T-helper 17 cell (primary cell): ENCODE measurements at places on chromosomes 12 and 14.

DNA sequence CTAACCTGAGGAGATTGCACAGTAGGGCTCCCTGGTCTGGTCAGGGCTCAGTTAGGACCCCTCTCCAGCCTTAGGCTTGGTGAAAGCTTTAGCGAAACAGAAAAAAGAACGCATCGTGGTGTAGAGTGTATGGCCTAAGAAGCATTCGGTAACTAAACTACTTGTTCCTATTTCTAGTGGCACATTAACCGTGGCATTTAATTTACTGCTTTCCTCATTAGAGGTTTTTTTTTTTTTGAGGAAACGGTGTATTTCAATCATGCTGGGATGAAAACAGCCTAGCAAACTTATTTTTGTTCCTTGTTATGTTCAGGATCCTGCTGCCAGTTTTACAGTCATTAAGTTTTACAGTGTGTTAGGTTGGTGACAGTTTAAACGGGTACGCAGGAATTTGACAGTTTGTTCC, 518 bp upstream of the OSBPL8 start:
- DNase-seq: no peak

DNA sequence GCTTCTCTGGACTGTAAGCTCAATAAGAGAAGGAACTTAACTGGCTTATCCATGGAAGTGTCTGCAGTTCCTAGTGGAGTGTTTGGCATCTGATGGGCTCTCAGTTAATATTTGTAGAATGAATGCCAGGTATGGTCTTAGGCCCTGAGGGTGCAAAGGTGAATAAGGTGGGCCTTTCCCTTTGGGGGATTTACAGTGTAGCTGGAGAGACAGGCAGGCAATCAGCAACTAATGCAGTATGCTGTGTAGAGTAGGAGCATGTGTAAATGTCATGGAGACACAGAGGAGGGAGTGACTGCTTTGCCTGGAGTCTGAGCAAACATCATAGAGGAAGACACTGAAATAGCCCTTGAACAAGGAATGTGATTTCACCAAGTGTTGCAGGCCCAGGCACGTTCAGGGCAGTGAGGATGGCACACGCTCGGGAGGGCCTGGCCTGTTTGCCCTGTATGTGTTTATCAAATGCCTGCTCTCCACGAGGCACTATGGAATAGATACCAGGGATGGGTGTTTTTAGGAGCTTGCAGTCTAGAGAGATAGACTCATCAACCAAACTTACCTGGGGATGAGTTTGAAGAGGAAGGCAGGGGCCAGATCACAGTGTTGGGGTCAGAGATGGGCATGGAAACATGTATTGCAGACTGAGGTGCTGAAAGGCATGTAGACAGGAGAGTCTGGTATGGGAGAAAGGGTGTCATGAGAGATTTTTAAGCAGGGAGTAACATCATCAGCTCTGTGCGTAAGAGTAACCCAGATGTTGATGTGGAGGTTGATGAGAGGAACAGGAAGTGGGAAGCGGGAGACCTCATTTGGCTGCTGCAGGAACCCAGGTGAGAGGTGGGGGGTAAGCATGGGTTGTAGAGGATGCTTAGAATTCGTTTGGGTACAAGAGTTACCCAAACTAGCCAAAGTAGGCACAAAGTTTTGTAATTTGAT, 54.1 kb downstream of the PLXNC1 start:
- no peak for DNase-seq

DNA sequence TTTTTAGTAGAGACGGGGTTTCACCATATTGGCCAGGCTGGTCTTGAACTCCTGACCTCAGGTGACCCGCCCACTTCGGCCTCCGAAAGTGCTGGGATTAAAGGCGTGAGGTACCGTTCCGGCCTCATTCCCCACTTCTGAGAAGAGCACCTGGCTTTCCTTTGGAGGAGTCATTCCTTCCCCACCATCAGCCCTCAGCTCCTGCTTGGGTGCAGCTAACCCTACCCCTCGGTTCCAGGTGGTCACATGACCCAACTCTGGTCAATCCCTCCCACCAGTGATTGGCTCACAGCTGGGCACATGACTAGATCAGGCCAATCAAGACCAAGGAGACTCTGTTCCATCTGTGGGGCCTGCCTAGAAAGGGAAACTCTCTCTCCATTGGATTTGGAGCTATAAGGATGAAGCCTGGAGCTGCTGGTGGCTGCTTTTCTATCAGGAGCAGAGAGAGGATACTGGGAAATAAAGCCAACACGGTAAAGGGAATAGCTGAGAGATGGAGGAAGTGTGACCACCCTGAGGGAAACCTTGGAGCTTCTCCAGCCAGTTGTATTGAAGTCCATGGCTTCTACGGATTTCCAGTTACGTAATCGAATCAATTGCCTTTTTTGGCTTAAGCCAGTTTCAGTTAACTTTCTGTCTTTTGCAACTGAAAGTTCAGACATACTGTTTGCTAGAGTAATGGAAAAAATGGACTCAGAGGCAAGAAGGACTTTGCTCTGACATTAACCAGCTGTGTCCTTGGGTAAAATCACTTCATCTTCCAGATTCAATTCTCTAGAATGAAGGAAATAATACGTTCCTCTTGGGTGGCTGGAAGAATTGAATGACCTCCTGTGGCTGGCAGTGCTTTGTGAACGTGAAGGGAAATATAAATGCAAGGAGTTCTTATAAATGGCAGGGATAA, 19.7 kb upstream of the IFT81 start:
- DNase-seq: no peak

- no peak for DNase-seq
Measured at GRCh38 chr12:106042037-106042436, 96.7 kb downstream of the NUAK1 start.

- DNase-seq: no peak
Measured at GRCh38 chr14:74658535-74659131, 46.6 kb upstream of the LTBP2 start.

DNA sequence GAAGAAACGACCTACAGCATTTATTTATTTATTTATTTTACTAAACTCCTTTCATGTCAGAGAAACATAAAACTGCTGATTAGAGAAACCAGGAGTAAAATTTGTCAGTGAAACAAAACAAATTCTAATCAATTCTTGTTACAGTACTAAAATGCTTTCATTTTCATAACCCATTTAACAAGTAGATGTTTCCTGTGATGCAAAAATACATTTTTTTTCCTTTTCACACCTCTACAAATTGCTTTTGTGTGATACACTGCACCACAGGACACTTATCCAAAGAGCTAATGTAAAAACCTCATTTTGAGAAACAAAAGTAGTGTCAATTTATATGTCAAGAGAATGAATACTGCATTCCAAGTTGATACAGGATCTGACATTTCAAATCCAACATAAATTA, 155.1 kb downstream of the SYT1 start:
- no peak for DNase-seq
